Stimulated activated memory B cell treated with anti-CD40 and anti-IgM and Interleukin-4, amounts not matched to agents 10 μg/mL and 1 μg/mL and 100 μg/mL, for 72 hours (primary cell): ENCODE measurements at places on chromosomes 7 and 10.
A peak's percentile ranks its signal among the peaks of the same experiment; 100 is the strongest.

- no peak for ATAC-seq
Measured at GRCh38 chr10:83543691-83544462, 595.4 kb upstream of the GHITM start.

GRCh38 chr10:63553031-63553430, 31.8 kb downstream of the REEP3 start:
- ATAC-seq, result no peak

GRCh38 chr7:36379831-36380504, 9.7 kb upstream of the ANLN start:
- ATAC-seq, result no peak

DNA sequence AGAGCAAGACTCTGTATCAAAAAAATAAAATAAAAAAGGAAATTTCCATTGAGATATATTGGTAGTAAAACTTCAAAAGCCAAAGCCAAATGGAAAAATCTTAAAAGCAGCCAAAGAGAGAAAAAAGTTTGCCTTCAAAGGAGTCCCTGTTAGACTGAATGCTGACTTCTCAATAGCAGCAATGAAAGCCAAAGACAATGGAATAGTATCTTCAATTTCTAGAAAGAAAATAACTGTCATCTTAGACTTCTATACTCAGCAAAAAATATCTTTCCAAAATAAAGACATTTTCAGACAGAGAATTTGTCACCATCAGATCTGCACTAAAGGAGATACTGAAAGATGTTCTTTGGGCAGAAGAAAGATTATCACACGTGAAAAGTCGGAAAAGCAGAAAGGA, 14.3 kb upstream of the OIT3 start:
- no peak for ATAC-seq

GRCh38 chr10:124619195-124619594, 125.0 kb downstream of the FAM53B start:
- ATAC-seq, result peak; percentile 81

DNA sequence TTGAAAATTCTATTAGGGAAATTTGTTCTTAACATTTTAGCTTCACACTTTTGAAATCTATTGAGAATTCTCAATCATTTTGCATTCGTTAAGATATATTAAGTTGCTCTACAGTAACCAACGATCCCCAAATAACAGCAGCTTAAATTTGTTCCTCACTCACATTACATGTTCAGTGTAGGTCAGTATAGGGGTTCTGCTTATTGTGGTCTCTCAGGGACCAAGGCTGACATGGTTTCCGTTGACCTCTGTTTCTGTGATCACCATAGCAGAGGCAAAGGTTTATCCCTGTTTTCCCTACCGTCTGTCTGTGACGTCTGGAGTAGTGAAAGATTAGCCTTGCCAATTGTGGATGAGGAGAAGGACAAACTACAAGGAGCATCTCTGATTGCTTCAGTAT, 235.0 kb upstream of the CSTF2T start:
- no peak for ATAC-seq

GRCh38 chr10:24208661-24209431, at the start of gene KIAA1217:
Gene KIAA1217 (plus strand): TSS chr10:24209138. CDS start chr10:24209194, 56 bp downstream.
- ATAC-seq, result no peak

GRCh38 chr10:48803801-48804584, 119.3 kb downstream of the WDFY4 start:
- no peak for ATAC-seq

GRCh38 chr10:14330388-14331061, at the start of gene FRMD4A:
Gene FRMD4A (minus strand): TSS chr10:14330924.
- ATAC-seq, result no peak

DNA sequence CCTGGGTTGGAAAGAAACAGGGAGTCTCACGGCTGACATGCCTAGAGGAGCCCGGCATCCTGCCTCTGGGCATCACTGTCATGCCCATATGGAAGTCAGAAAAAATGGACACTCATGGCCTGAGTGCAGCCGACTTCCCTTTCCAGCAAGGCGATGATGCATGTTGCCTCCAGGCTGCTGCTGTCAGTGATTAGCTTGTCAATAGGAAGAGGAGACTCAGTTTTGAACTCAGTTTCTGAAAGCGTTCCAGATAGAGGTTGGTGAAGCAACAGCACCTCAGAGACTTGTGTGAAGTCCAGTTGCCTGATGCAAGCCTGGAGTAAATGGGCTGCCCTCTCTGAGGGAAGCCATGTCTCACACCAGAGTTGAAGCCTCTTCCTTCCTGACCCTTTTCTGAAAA, 148.4 kb downstream of the TPST1 start:
- no peak for ATAC-seq

DNA sequence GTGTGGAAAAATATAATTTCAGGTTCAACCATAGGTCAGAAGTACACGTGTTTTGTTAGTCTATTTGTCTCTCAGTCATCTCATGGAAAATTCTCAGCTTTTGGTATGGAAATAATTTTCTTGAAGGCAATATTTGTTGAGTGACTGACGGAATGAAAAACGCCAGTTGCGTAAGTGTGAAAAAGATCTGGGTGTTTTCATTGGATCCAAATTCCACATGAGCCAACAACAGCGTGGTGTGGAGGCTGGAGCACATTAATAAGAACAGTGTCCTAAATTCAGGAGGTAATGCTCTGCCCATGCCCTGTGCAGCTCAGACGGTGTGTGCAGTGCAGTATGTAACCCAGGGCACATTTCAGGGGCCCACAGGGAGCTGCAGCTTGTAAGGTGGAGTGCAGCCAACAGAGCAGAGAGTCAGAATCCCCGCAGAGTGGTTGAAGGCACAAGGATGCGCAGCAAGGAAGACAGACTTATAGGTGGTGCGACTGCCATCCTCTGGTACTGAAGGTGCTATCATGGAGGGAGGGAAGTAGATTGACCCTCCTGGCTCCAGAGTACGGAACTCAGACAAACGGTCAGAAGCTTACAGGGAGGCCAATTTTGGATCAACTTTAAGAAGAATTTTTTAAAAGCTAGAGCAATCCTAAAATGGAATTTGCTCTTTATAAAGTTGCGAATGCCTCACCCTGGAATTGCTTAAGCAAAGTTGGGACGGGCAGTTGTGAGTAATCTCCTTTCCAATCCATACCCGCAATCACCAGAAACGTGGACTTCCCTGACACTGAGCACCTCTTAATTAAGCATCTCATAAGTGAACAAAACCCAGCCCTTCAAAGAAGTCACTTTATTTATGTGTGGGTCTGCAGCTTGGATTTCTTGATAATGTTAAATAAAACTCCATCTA, 38.0 kb downstream of the EGFR start:
- ATAC-seq, result no peak

- peak; percentile 99 for ATAC-seq
Measured at GRCh38 chr7:139095194-139095659, 14.3 kb downstream of the ZC3HAV1 start.

GRCh38 chr10:110857265-110858171, 14.2 kb upstream of the PDCD4 start:
- ATAC-seq, result no peak

GRCh38 chr7:100093498-100093897, 4.7 kb downstream of the COPS6 start:
- ATAC-seq, result no peak

- ATAC-seq, result no peak
Measured at GRCh38 chr10:25206693-25207414, 32.1 kb downstream of the GPR158 start.
